Type B pancreatic cell (in vitro differentiated cells): ENCODE measurements at places on chromosomes 7 and 10.

DNA sequence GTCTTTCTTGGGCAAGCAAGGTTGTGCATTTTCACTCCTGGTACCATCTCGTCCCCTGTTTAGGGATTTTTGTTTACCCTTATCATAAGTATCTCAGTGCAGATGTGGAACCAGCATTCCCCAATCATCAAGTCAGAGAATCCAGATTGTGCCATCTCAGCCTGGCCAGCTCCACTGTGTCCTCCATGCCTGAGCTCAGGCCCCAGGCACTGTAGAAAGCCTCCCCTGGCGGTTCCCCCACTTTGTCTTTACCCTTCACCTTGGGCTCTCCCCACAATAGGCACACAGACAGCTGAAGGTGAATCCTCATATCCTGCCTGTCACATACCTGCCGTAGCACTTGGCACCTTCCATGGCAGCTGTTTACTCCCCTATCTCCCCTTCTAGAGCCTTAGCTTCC, 264.7 kb upstream of the NFE2L3 start:
- H3K36me3 ChIP-seq = peaks cover 4% of the 10 kb centered on the region
- H3K27ac ChIP-seq = no peak overlapping the region
- no peak for DNase-seq
- H3K4me3 ChIP-seq = no peak overlapping the region
- H3K27me3 ChIP-seq = peaks cover 44% of the 10 kb centered on the region

- H3K4me3 ChIP-seq = no peak overlapping the region
- H3K27me3 ChIP-seq = no peaks in the 10 kb centered on the region
- no peak overlapping the region for H3K27ac ChIP-seq
- H3K36me3 ChIP-seq = peaks cover 35% of the 10 kb centered on the region
- H3K4me1 ChIP-seq = peaks cover 21% of the 10 kb centered on the region
Observed at GRCh38 chr7:135189961-135190360, 19.5 kb upstream of the CYREN start.

- no peaks in the 10 kb centered on the region for H3K36me3 ChIP-seq
- H3K4me3 ChIP-seq = no peak overlapping the region
- H3K27me3 ChIP-seq = no peaks in the 10 kb centered on the region
- no peak for DNase-seq
- peaks cover 4% of the 10 kb centered on the region for H3K4me1 ChIP-seq
Observed at GRCh38 chr10:63114031-63114814, 18.9 kb upstream of the NRBF2 start.

GRCh38 chr10:22630234-22631174, 83.9 kb downstream of the PIP4K2A start:
- H3K36me3 ChIP-seq = peaks cover 4% of the 10 kb centered on the region
- H3K4me3 ChIP-seq = peak overlapping the region; percentile 16
- peak overlapping the region; percentile 74 for H3K27ac ChIP-seq
- H3K27me3 ChIP-seq = no peaks in the 10 kb centered on the region
- DNase-seq = no peak

DNA sequence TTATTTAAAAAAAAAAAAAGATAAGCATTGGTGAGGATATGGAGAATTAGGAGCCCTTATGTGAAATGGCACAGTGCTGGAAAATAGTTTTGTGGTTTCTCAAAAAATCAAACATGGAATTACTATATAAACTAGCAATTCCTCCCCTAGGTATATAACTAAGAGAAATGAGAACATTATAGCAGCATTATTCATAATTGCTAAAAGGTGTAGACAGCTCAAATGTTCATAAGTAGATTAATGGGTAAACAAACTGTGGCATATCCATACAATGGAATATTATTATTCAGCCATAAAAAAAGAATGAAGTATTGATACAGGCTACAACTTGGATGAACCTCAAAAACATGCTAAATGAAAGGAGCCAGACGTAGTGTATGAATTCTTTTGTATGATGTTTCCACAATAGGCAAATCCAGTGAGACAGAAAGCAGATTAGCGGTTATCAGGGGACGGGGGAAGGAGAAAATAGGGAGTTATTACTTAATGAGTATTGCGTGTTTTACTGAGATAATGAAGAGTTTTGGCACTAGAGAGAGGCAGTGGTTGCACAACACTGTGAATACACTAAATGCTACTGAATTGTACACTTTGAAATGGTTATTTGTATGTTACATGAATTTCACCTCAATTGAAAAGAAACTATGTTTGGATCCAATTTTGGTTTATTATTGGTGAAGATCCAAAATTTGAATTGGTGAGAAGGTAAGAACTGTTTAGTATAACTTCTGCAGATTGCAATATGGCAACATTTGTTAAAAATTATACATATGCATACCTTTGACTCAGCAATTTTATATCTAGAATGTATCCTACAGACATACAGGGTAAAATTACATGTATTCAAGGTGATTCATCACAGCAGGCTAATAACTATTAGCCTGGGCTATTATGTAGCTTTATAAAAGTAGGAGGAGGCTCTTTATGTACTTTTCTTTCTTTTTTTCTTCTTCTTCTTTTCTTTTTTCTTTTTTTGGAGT, 69.7 kb downstream of the VCL start:
- H3K4me1 ChIP-seq = peaks cover 20% of the 10 kb centered on the region
- H3K27me3 ChIP-seq = no peaks in the 10 kb centered on the region
- peaks cover 27% of the 10 kb centered on the region for H3K36me3 ChIP-seq
- no peak for DNase-seq
- no peak overlapping the region for H3K27ac ChIP-seq
- no peak overlapping the region for H3K4me3 ChIP-seq
